Bone marrow (tissue), 2 donors: ENCODE measurements at places on chromosomes 2 and 18.
A peak's percentile ranks its signal among the peaks of the same experiment; 100 is the strongest.

DNA sequence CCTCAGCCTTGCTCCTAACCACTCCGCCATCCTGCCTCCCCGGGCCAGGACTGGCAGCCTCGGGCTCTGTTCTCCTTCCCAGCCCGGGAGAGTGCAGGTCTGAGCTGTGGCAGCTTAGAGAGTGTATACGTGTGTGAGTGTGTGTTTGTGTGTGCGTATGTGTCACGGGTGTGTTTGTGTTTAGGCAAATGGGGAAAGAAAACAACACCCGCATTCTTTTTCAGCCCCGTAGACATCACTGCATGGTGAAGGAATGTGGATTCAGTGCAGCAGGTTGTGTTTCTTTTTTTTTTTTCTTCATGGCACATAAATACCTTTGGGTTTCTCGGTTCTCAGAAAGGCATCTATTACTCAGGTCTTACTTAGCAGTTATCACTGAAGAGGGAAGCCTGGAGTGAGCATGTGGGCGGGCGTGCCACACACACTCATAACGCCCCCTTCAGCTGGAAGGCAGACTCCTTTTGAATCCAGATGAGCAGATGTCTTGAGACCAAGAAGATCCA is 44.2 kb downstream of the GLI2 start:
- DNase-seq = no peak

GRCh38 chr2:200216310-200216709 is 90.2 kb upstream of the SPATS2L start:
- no peak for DNase-seq

- no peak for DNase-seq
These were observed 196.2 kb downstream of the MYCN start for GRCh38 chr2:16136461-16137035.

DNA sequence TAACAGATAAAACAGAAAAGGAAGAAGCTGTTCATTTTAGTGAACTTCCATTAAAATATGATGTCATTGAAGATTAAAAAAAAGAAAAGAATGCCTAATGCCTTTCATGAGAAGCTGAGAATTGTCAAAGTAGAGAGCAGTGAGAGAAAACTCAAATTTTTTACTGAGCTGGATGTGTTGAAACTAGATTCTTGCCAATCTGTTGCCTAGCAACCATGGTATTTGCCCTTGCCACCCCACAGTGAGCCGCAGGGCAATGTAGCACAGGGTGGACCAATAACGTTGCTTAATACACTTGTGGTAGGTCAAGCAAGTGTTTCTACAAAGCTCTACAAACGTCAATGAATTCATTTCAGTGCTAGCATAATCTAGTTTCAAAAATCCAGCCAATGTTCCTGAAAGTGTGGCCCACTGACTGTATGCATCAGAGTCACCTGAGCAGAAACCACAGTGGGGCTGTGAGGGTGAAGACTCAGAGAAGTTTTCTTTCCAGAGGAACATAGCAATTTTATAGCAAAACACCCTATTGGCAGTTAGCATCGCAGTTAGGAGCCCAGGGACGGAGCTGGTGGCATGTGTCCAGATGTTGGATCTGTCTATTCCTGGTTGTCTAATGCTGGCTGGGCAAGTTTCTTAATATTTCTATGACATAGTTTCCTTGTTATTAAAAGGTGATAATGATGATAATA is 132.2 kb downstream of the DOCK10 start:
- DNase-seq = no peak

DNA sequence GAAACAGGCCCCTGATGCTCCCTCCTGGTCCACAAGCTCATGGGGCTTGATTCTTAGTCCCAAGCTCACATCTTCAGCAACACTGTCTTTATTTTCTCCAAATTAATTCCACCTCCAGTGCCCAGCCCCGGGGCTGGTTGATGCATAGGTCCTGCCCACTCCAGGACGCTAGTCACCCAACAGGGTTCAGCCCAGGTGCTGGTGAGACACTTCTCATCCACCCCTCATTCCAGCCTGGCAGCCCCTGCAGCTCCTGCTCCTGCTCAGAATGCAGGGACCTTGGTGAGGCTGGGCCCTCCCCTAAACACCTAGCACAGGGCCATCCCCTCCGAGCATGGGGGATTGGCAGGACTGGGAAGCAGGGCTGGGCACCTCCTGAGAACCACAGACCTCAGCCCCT is 25.7 kb downstream of the STEAP3 start:
- DNase-seq = no peak

GRCh38 chr2:200086911-200087310 is 131.5 kb downstream of the MAIP1 start:
- no peak for DNase-seq

DNA sequence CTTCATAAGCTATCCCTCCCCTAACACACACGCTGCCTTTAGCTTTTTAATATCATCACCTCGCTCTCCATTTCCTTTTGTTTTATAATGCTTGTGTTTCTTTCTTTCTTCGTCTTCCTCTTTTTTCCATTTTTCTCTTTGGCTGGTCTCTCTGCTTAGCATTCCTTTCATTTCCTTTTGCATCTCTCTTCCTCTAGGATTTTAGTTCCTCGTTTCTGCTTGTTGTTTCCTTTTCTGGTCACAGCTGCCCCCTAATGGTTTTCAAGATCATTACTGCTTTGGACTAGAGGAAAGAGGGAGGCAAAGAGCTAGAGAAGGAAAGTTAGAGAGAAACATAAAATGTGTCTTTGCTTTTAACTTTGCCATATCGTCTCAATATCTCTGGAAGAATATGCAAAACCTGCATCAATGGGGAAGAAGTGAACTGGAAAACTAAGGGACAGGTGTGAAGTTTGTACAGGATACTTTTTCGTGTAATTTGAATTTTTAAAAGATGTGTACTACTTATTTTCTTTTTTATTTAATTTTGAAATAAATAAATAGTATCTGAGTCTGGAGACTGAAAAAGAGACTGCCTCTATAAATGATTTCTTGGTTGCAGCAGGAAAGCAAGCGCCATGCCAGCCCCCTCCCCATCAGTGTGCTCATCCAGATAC is 6.3 kb upstream of the NRP2 start:
- peak; percentile 15 for DNase-seq
